ENCODE measurements at places on chromosomes 5 and 9.

DNA sequence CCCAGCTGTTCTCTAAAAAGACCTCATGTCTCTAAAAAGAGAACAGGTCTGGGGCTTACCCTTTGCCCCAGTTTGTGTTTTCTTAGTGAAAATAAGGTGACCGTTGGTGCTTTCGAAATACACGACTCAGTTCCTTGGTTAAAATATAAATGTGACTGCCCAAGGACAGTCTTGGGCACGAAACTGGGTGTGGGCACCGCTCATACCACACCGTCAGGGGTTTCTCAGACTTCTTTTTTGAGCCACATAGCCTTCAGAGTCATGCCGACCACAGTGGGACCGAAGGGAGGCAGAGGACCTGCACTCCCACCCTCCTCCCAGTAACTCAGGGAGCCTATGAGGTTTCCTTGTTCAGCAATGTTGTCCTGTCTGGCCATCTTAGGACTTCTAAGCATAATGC is 6.5 kb downstream of the SNX18 start:
- DNase-seq, result no peak

GRCh38 chr5:68641211-68641610 is 425.7 kb downstream of the PIK3R1 start:
- no peak for DNase-seq

- no peak for DNase-seq
These were observed 141.9 kb downstream of the PBX3 start for GRCh38 chr9:125889112-125889475.

GRCh38 chr5:151587796-151588555 is 3.2 kb downstream of the FAT2 start:
- DNase-seq, result no peak

GRCh38 chr9:90964101-90965020 is 162.7 kb downstream of the SYK start:
- no peak for DNase-seq

DNA sequence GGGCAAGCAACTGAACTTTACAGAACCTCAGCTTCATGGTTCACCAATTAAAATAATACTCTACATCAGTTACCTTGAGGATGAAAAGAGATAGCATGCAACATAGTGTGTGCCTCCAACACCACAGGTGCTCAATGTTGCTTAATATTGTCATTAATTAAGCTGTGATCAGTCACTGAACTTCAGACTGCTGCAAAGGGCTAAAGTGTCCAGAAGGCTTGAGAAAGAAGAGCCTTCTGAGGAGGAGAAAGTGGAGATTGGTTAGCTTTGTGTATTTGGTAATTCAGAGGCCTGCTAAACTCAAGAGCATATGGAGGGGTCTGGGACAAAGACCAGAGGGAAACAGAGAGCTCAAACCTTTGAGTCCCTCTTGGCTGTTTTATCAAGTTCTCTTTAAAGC is 66.3 kb upstream of the SELENOP start:
- DNase-seq, result no peak

DNA sequence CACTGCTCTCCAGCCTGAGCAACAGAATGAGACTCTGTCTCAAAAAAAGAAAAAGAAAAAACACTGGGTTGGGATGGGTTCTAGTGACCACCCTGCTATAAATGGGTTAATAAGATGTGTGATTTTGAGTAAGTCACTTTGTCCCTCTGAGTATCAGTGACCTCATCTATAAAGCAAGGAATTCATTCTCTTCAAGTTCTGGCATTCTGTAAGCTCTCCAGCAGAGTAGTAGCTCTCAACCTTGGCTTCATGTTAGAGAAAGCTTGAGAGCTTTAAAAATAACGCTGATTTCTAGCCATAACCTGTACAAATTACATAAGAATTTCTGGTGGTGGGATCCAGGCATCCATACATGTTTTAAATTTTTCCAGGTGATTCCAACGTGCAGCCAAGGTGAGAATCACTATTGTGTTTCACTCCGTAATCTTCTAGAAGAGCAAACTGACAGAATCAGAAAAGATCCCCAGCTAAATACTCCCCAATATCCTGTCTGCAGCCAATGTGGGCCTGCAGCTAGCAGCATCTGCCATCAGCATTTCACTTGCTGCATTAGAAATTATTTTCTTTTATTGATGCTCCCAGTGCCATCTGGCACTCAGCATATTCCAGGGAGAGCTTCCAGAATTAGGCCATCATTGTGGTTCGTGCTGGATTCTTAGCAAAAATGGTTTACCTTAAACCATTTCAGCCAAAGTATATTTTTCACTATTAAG is 109.4 kb downstream of the FEM1C start:
- no peak for DNase-seq

GRCh38 chr5:125109816-125110215 is 363.4 kb upstream of the ZNF608 start:
- DNase-seq, result no peak

DNA sequence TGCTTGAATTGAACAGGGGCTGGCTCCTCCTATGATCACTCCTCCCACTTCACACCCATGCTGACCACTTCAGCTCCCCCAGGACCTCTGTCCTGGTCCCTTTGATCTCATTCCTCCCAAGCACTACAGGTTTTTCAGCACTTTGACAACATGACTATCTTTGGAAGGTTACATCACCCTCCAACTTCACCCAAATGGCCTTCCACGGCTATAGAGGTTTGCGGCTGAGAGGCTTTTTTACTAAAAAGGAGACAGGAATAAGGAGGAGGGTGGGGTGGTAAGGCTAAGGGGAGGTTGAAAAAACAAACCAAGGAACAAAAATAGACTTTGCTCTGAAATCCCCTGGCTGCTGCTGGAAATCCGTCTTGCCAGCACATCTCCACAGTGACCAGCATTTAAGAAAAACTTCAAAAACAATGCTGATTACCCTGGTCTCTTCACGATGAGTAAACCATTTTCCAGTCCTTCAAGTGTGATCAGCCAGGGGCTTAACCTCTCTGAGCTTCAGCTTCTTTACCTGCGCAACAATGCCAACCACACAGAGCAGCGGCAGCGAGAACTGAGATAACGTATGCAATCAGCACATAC is 102.7 kb downstream of the DPYSL3 start:
- no peak for DNase-seq

- DNase-seq, result no peak
These were observed at the start of gene HRH2 for GRCh38 chr5:175657593-175658271. Gene HRH2 (plus strand): TSS chr5:175658071. CDS start chr5:175683234, 25,163 bp downstream.

GRCh38 chr5:60727033-60727679 is 27.2 kb upstream of the DEPDC1B start:
- DNase-seq, result no peak

GRCh38 chr9:134211811-134212485 is 47.6 kb upstream of the RNU6ATAC start:
- DNase-seq, result no peak

DNA sequence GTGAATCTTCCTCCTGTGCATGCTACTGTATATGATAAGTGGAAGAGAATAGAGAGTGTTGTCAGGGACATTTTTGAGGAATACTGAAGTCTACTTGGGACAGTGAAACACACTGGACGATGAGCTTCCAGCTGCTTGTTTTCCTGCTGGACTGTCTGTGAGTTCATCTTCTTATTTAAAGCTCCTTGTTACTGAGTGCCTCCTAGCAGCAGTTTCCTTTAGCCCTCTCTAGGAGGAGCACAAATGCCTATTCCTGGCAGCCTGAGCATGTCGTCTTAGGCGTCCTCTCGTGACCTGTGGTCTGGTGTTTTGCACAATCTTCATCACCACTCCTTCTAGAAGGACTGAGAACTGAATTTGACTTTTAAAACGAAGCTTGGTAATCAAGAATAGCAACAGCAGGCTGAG is 43.8 kb downstream of the ANKRD33B start:
- DNase-seq, result no peak

GRCh38 chr5:77645158-77645994 is 6.9 kb upstream of the OTP start:
- DNase-seq, result no peak

DNA sequence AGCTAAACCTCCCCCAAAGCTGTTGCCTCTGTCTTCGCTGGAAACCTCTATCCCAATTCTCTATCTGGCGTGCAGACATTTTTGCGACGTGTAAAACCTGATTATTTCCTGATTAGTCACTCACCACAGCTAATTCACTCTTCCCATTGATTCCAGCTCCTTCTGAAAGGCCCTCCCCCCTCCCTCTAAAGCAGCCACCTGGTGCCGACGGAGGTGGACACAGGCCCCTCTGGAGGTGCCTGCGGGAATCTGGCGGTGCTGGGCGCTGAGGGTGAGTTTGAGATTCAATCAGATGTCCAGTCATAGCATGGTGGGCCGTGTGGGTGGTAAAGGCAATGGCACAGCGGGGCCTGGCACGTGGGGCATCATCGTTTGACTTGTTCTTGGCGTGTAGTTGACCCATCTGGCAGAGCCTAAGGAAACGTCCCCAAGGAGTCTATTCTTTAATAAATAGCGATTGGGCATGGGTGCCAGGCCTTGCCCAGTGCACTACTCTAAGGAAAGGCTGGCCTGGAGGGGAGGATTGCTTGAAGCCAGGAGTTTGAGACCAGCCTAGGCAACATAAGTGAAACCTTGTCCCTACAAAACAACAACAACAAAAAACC is 271.1 kb upstream of the MVB12B start:
- DNase-seq, result no peak

GRCh38 chr5:58803056-58803455 is 220.2 kb downstream of the RAB3C start:
- no peak for DNase-seq

- no peak for DNase-seq
These were observed 19.6 kb upstream of the C5orf47 start for GRCh38 chr5:173969167-173970049.

DNA sequence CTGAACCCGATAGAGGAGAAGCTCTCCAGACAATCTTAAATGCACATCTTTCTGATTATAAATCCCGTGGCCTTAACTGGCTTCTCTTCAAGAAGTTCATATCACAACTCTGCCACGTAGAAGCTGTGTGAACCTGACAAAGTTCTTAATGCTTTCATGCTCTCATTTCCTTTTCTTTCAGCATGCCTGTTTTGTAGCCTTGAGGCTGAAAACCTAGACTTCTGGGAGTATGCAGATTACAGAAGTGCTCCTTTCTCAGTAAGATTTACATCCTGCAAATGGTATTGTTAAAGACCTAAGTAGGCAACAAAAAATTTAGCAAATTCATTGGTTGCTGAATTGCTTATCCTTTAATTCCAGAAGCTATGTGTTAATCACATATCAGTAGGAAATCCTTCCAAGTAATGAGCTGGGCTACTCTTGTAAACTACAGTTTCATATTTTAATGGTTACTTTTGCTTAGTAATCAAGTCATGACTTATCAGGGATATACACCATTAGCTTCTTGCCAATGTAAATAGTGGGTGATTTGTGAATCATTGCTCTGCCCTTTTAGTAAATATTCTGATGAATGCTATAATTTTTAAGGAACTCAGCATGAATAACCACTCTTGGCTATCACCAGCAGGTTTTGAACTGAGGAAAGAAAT is 334.7 kb downstream of the FBXL7 start:
- DNase-seq, result no peak

- DNase-seq, result no peak
These were observed 254.1 kb upstream of the DAPK1 start for GRCh38 chr9:87243602-87244001.

- no peak for DNase-seq
These were observed 19.9 kb upstream of the CPEB4 start for GRCh38 chr5:173868096-173868880.

DNA sequence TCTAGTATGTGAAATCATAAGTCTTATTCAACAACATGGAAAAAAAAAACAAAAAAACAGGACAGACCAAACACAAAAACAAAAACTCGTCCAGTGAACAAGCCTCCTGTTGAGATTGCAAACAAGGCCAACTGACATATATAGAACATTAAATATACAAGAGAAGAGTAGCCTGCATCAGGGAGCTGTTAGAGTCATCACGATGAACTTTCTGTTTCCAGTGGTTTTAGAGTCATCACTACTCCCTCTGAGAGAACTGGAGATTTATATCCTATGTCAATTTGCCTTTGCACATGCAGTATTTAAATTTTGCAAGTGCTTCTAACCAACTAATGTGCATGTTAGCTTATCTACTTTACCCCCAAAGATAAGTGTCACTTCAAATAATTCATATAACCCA is 9.9 kb downstream of the SNCAIP start:
- no peak for DNase-seq

GRCh38 chr5:128695791-128696530 is 157.9 kb upstream of the FBN2 start:
- no peak for DNase-seq

DNA sequence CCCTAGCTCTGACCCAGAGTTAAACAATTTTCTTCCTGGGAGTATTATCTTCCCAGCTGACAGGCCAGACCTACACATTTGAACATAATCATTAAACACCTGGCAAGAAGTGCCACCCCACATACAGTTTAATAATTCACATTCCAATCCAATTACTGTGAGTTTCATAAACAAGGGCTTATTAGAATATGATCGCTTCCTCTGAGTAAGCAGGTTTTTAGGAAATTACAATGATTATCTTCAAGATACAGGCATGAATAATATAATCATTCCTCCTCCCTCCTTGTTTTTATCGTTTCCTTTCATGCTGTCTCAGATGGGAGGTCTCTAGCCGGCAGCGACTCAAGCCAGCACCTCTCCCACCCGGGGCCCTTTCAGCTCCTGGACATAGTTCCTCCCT is 15.8 kb upstream of the KIF4B start:
- no peak for DNase-seq

DNA sequence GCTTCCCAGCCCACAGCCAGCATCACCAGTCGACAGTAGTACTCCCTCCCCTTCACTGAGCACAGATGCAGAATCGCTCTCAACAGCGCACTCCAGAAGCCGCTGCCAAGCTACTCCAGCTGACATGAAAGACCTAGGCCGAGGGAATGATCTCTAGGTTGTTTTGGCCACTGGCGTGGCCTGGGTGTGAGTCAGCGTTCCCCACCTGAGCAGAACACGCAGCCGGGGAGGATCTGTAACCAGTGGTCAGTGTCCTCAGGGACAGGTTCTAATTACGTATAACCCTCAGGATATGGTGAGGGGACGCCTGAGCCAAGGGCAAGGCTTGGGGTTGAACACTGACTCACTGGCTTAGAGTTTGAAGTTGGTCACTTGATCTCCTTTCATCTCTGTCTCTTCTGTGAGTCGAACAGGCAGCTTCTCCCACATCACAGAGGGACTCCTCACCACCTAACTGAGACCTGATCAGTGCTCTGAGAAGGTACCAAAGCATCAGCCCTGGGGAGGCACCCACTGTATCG is 76.9 kb upstream of the IL17B start:
- DNase-seq, result no peak

DNA sequence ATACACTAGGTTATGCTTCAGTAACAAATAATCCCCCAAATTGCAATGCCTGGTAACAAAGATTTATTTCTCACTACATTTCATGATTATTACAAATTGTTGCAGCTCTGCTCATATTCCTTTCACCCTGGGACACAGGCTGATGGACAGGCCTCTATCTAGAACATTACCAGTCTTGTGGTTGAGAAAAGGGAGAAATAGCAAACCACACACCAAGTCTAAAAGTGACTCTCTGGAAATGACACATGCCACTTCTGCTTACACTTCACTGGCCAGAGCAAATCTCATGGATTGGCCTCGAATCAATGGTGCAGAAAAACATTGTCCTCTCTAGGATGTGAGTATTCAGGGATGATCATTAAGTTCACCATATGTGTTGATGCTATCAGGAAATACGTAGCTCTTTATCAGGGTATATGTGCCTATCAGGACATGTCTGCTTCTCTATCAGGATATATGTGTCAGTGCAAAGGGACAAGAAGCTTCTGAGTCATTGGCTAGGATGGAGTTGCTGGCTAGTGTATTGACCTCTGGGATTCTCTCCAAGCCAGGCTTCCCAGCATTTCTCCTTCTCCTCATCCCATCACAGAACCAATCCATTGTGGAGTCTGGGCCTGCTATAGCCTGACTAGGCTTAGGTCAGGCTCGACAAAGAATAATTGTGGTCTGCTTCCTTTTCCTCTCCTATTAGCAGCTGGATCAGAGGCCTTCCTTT is 91.1 kb upstream of the CEP78 start:
- no peak for DNase-seq

- no peak for DNase-seq
These were observed 236.1 kb downstream of the DNAH5 start for GRCh38 chr5:13708432-13708831.
